ENCODE measurements at places on chromosomes 6 and 20.

- no peak for DNase-seq
These were observed 75.9 kb upstream of the RGS17 start for GRCh38 chr6:153207006-153207405.

DNA sequence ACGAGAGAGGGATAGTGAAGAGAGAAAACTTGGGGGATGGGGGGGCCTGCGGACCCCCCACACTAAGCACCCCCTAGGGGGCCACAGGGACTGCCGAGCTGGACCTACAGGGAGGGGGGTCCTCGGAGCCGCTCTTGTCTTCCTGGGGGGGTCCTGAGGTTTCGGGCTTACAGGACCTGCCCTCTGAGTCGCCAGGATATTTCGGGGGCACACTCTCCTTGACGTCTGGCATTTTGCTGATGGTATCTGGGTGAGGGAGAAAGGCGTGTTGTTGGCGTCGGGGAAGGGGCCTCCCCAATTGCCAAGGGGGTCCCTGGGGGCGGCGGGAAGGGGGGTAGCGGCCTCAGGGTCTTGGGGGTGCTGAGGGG, 516 bp downstream of the TCP11 start:
- no peak for DNase-seq

DNA sequence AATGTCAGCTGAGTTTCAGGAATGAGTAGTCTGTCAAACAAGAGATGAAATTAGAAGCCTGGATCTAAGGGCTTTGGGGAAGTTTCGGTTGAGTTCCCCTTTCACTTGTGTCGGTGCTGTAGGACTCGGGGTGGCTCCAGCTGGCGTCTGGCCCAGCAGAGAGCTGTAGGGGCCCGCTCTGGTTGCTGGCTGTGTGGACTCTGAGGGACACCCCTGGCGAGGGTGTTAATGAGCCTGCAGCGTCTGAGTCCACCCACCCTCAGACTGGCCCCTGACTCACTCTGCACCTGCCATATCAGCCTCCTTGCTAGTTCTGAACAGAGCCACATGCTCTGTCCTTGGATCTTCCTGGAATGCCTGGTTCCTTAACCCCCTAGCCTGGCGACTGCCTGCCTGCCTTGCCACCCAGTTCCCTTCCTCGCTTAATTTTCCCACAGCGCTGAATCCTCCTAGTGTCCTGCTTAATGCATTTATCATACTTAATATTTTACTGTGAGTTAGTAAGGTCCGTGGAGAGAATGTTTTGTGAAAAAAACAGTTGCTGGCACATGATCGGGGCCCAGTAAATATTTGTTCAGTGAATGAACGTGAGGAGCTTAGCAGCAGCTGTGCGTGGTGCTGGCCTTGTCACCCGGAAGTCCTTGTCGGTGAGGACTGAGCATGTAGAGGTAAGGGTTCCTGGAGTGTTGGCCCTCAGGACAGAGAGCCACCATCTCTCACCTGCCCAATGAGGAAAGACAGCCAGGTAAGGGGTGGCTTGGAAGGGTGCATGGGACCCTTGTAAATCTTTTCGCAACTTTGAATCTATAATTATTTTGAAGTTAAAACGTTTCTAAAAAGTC, 1.6 kb downstream of the DNAJC5 start:
- DNase-seq = no peak

- DNase-seq = no peak
These were observed 13.1 kb downstream of the STMN3 start for GRCh38 chr20:63640086-63640485.

GRCh38 chr6:159691133-159691962, 1.7 kb downstream of the SOD2 start:
- DNase-seq = no peak

GRCh38 chr6:35919085-35919826, 1.6 kb downstream of the SRPK1 start:
- DNase-seq = no peak

DNA sequence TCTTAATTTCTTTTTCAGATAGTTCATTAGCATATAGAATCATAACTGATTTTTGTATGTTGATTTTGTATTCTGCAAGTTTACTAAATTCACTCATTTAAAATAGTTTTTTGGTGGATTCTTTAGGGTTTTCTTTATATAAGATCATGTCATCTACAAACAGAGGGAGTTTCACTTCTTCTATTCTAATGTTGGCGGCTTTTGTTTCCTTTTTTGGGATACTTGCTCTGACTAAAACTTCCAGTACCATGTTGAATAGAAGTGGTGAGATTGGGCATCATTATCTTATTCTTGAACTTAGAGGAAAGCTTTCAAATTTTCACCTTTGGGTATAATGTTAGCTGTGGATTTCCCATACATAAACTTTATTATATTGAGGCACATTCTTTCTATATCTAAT, 296.9 kb downstream of the BCKDHB start:
- DNase-seq = no peak

GRCh38 chr20:35325401-35325800, 33.2 kb upstream of the FAM83C start:
- no peak for DNase-seq

GRCh38 chr20:31939661-31940060, 12.2 kb downstream of the PDRG1 start:
- DNase-seq = no peak

DNA sequence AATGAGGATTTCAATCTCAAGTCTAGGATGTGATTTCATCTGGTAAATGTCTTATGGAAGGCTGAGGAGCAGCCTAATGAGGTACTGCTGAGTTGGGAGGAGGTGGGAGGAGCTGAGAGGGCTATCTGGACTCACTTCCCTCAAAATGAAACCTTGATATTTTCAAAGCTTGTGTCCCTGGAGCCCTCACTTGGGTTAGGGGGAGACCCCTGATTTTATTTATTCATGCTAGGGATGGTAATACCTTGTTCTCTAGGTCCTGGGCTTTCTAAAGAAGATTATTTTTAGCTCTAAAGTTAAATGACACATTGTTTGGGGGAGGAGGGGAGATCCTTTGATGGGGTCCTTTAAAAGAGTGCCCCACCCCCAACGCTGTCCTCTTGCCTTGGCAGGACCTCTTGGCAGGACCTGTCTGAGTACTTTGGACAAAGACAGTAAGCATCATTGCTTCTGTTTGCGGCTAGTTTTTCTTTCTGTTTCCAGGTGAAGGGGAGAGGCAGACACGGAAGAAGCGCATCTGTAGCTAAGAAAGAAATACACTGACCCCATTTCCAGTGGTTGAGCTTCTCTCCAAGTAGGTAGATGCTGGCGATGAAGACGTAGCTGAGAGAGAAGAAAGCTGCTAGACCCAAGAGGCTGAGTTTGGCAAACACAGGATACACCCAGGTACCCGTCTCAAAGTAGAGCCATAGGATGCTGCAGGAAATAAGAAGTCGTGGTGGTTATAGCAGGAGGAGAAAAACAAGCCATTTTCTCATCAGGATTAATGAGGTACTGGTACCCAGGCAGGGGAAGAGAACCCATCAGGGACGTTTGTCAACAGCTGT, 55.6 kb downstream of the ADTRP start:
- no peak for DNase-seq

- DNase-seq = no peak
These were observed 115.7 kb downstream of the PRIM2 start for GRCh38 chr6:57432919-57433684.

GRCh38 chr6:160995271-160995670, 3.7 kb downstream of the MAP3K4 start:
- no peak for DNase-seq

DNA sequence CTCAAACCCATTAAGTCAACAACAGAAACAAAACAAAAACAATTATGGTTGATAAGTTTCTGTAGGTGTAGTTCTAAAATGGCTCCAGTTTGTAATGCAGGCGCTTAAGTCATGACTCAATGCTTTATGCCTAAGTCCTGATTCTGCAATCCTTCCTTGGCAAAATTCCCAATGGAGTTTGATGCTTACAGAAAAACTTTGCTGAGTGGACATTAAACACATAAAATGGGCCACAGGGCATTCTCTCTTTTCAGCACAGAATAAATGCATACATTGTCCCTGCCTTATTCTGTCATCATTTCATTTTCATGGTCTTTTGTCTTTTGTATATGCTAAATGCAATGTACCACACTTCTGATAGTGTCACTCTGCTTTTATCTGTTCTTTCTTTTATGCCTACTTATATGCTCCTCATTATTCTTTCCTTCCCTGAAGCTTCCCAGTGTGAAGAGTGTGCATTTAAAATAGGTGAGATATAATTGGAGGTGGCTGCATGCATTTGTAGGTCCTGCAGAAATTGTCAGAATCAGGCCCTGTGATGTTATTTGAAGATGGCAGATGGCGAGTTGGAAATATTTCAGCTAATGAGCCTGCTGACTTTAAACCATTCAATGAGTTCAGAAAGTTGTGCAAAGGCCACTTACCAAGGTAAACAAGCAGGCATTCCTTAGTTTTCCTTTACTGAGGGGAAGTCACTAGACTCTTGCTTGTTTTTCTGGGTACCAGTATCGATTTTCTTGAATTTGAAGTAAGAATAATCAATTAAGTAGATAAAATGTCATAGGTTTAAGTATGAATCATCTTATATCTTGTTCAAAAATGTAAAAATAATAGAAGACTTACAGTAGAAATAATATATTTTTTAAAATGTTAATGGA, 313.1 kb downstream of the TRDN start:
- DNase-seq = no peak

- no peak for DNase-seq
These were observed 153.7 kb downstream of the GRM4 start for GRCh38 chr6:33992191-33992590.

DNA sequence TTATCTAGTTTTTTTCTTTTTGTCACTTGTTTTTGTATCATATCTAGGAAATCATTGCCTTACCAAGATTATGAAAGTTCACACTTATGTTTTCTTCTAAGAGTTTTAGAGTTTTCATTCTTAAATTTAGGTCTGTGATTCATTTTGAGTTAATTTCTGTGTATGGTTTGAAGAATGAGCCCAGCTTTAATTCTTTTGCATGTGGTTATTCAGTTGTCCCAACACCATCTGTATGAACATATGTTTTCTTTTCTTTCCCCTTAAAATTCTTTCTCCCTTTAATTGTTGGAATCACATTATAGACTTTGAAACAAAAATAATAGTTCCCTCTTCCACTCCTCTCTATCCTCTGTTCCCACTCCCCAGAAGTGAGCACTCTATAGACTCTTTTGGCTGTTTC, 85.4 kb downstream of the SLX4IP start:
- no peak for DNase-seq

GRCh38 chr6:110951008-110951407, 7.5 kb upstream of the GTF3C6 start:
- DNase-seq = no peak

- no peak for DNase-seq
These were observed 516.8 kb upstream of the MARCKS start for GRCh38 chr6:113340371-113340770.

- no peak for DNase-seq
These were observed 9.4 kb downstream of the HM13 start for GRCh38 chr20:31523361-31524283.

DNA sequence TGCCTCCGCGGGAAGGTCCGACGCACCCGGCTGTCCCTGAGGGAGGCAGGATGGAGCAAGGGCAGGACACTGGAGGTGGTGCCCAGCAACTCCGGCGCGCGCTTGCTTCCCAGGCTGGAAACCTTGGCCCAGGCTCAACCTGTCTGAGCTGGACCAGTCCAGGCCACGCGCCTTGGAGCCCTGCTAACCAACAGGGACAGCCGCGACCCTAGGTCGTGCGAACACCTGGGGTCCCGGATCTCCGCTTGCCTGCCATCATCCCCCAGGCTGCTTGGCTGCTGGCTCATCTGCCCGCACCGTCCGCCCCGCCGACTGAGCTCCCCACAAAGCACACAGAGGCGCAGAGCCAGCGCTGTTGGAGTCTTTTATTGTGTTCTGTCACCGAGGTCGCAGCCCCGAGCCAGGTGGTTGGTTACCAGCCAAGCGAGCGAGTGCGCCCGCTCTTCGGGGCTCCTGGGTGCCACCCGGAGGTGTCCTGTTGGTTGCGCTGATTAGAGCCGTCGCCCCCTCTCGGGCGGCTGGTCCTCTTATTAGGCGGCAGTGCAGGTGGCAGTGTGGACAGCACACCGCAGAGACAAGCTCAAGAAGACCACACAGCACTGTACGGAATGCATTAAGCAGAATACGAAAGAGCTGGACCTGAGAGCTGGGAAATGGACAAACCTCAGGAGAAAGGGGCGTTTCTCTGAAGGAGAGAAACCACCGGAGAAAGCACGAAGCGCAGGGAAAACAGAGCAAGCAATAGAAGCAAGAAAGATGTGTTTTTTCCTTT, 3.8 kb downstream of the COL12A1 start:
- no peak for DNase-seq

DNA sequence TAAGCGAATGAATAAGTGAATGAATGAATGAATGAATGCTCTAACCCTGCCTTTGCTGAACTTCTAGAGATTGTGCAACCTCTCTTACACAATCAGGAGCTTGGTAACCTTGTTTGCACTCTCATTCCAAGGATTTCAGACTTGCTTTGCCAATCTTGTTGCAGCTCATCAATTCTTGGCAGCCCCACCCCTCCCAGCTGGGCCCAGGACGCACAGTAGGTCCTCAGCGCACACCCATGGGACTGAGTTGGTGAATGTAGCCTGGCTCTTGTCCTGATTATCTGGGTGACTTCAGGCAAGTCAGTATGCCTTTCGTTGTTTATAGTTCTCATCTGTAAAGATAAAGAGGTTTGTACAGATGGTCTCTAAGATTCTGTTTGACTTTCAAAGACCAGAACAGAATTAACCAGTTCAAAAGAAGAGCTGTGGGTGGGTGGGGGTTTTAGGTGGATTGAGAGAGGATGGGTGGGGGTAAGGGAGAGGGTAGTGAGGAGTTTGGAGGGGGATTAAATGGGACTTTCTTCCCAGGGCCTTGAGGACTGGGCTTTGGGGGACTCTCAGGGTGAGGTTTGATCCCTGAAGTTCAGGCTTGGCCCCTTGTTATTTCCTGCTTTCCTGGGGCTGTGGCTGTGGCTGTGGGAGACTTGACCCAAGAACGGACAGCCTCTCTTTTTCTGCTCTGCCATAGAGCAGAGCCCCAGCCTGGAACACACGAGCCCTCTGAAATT, 33.2 kb downstream of the VEGFA start:
- no peak for DNase-seq

DNA sequence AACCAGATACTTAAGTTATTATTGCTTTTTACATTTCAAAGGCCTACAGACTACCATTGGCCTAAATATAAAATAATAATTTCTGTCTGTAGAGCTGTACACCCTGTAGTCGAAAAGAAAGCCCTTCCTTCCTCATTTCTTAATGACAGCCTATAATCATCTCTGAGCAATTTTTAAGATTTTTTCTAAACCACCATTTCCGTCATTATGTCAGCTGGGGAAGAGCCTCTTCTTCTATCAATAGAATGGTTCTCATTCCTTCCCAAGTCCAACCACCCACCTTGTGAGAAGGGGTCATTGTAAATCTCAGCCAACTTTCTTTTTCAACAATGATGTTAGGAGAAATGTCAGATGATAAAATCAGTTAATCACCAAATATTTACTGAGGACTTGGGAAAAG, 91.8 kb downstream of the PLEKHG1 start:
- DNase-seq = no peak
